ELR (cell line): ENCODE measurements at places on chromosomes 4 and X.
A peak's percentile ranks its signal among the peaks of the same experiment; 100 is the strongest.

- no peak for DNase-seq
Measured at GRCh38 chr4:150582146-150582872, at the start of gene MAB21L2. TSS of gene MAB21L2 (plus strand) at chr4:150582151. CDS start at chr4:150583030, 879 bp downstream.

- DNase-seq: no peak
Measured at GRCh38 chrX:50920132-50920531, 9.6 kb downstream of the BMP15 start.

DNA sequence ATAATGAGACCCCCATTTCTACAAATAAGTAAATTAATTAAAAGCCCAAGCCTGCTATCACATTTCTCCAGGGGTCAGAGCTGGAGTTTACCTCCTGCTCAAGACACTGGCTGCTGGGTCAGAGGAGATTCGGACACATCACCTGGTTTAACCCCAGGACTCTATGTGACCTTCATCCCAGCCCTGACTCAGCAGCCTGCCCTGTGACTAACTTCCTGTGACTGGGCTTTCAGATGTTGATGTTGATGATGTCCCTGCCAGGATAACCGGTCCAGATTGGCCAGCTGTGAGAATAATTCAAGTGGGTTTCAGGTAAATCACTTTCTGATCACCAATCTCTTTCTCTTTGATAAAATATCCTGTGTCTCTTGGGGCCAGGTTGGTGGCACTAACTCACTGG lies 102.4 kb upstream of the MAML3 start:
- peak; percentile 87 for DNase-seq

- peak; percentile 50 for DNase-seq
Measured at GRCh38 chr4:13349096-13349495, 135.0 kb downstream of the RAB28 start.

- DNase-seq: peak; percentile 96
Measured at GRCh38 chr4:101977076-101977475, 186.5 kb downstream of the BANK1 start.

DNA sequence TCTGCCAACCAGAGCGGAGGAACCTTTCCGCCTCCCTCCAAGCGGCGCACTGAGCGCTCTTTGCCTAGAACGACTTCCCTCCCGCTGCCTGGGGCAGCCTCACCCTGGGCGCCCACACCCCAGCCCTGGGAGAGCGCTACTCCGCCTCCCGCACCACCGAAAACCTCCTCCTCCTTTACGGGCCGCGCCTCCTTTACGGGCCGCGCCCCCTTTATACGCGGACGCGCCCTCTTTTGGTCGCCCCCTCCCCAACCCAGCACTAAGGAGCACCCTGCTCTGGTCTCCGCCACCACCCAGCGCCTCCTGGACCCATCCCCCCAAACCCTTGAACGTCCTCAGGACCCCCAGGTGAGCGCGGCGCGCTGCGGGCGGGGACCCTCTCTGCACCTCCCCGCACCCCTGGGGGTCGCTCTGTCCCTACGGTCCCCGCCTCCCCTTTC lies 586 bp upstream of the NSG1 start:
- no peak for DNase-seq

DNA sequence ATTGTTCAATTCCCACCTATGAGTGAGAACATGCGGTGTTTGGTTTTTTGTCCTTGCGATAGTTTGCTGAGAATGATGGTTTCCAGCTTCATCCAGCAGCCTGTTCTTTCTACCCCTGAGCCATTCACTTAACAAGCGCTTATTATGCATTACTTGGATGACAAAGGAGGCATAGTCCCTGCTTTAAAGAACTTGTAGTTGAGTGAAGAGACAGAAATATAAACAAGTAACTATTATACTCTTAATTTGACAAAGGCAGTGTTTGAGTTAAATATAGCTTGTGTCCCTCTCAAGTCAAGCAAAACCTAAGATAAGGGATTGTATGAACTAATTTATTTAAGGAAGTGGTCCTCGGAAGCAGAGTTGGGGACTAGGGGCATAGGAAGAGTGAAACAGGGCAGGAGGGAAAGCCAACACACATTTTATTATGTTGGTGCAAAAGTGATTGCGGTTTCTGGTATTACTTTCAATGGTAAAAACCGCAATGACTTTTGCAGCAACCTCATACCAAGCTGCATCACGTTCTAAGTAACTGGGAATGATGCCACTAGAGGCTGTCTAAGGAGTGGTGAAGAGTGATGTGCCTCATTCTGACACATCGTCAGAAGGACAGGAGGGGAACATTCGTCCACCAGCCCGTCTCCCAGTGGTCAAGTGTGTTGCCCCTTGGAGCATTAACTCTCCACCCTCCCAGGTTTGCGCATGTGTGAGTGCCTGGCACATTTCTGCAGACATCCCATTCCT lies 41.8 kb downstream of the QDPR start:
- no peak for DNase-seq

GRCh38 chr4:102272318-102272717 lies 73.0 kb downstream of the SLC39A8 start:
- DNase-seq: no peak

GRCh38 chrX:119266364-119266995 lies 30.4 kb downstream of the PGRMC1 start:
- peak; percentile 38 for DNase-seq

DNA sequence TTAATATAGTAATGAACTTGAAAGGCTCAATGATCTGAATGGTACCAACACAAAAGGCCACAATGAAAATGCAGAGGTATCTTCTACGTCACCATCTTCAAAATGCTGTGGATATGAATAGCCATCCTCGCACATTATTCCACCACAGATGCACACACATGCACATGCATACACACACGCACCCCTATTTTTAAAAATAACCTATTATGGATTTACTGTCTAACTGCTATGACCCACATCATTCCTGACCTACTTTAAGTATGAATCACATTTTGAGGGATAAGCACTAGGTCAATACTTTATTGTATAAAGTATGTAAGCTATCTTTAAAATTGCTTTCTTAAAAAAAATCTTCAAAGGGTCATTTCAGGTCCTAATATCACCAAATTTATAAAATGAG lies 24.4 kb upstream of the CORIN start:
- DNase-seq: peak; percentile 72

GRCh38 chr4:101081695-101082369 lies 265.5 kb downstream of the PPP3CA start:
- DNase-seq: no peak

DNA sequence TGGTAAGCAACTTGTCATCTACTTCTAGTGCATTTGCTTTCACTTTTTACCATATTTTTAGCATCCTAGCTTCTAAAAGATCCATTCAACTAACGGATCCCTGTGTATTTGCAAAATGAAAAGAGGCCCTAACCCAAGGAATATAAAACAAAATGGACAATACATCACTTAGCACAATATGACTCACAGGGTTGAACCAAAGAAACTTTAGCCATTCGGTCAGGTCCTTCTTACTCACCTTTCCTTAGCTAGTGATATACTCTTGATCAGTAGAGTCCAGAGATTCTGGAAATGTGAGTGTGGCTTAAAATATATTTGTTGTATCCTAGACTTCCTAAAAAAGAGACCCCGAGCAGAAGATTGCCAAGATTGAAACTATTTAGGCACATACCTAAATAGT lies 19.5 kb downstream of the TMPRSS11E start:
- DNase-seq: peak; percentile 71

- no peak for DNase-seq
Measured at GRCh38 chr4:182255441-182256190, 12.4 kb downstream of the TENM3 start.

DNA sequence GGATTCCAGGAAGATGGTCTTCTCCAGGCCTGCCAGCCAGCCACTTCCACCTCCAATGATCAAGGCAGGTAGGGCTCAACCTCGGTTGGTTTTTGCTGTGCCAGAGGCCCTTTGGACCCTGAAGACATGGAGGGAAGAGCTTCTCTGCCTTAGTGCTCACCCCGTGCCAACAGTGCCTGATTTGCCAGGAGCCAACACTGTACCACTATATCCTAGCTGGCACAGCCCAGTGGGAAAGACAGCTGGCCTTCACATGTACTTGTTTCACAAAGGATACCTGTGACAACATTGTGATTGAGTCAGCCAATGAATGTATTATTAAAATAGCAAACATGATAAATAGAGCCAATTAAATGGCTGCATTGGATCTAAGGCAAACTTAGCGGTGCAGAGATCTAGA lies 51.9 kb upstream of the PRPS1 start:
- DNase-seq: no peak

DNA sequence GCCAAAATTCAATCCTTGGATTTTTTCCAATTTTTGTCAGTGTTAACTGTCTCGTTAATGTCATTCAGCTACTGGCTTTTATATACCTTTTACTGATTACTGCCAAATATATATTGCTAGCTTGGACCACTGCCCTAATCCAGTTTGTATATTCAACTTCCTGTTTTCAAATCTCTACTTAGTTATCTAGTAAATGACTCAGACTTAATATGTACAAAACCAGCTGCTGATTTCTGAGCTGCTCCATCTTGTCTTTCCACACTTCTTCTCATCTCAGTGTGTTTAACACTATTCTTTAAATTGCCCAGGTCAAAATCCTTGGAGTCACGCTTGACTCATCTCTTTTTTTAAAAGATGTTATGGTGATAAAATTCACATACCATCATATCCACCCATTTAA lies 1196.7 kb downstream of the RAPGEF2 start:
- peak; percentile 28 for DNase-seq

DNA sequence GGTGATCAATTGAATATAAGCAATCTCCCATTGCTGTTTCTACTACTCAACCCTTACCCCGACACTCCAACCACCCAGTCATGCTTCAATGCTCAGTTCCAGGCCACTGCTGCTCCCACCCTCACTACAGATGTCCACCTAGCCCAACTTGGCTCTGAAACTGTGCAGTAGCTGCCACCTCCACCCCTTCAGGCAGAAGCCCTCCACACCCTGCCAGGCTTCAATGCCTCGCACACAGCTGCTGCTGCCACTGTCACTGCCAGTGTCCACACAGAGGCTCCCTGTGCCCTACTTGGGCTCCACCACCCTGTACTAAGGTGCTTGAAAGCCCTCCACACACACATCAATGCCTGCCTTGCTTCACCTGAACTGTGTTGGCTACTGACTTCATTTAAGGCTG lies 34.6 kb downstream of the LAMTOR3 start:
- DNase-seq: no peak

DNA sequence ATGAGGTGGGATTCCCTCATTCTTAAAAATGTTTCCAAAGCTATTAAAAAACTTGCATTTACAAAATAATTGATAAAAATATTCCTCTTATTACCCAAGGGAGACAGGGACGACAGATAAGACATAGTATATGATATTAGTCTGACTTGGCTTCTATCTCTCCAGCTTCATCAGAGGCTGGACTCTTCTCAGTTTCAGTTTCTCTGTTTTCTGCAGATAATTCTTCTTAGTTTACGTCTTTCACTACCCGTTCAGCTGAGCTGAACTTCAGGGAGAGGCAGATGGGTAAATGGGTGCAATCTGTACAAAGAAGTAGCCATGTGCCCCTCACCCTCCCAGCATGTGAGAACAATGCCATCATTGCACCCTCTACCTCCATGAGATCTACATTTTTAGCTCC lies 214.0 kb upstream of the SLIT2 start:
- no peak for DNase-seq

GRCh38 chr4:24044610-24045589 lies 155.1 kb upstream of the PPARGC1A start:
- no peak for DNase-seq
